ENCODE measurements at places on chromosomes 2 and 18. TPM values are rescaled to one million over a fixed set of nuclear protein-coding genes. Genes with fewer than 3 reads are reported as not detected.

DNA sequence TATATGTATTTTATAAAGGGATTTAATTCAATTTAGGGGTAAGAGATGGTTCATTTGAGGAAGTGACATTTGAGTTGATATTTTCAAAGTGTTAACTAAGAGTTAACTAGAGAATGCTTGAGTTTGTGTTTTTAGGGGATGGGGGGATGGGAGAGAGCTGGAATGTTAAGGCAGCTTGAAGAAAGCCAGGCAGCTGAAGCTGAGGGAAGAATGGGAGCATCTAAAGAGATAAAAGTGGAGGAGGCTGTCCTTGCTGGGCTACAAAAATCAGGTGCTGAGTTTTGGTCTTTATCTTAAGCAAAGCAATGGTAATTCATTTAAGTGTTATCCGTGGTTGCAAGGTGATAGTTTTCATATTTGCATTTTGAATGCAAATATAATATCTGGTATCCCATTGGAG, 9.2 kb downstream of the CHST9 start:
- no peak for DNase-seq

DNA sequence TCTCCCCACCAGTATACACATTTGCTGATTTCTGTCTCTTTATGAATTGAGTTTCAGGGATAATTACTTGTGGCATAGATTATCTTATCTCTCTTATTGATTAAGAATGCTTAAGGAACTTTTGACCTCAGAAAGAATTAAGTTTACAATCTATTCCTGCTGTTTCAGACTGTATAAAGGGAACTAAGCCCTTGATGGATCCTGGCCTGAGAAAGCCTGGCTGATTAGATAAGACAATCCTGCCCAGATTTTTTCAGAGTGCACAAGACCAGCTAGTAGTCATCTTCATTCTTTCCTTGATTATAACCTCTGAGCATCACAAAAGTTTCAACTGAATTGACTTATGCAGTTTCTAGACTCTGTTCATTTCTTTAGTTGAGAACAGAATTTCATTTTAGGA, 22.7 kb upstream of the TFPI start:
- DNase-seq, result peak; percentile 27

Gene CFAP221
- polyA plus RNA-seq, result not detected

Gene ATP6V1C2
- polyA plus RNA-seq, result not detected

DNA sequence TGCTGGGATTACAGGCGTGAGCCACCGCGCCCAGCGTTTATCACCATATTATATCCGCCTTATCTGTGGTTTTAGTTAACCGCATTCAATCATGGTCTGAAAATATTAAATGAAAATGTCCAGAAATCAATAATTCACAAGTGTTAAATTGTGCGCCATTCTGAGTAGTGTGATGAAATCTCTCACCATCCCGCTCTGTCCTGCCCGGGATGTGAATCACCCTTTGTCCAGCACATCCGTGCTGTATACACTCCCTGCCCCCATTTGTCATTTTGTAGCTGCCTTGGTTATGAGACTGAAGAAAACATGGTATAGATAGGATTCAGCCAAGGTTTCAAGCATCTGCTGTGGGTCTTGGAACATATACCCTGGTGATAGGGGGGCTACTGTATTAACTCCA, 70.7 kb downstream of the TIMM21 start:
- DNase-seq, result no peak

All from IMR-90 (cell line).